ENCODE measurements at places on chromosomes 11 and 22. TPM values are rescaled to one million over a fixed set of nuclear protein-coding genes. Genes with fewer than 3 reads are reported as not detected.

Gene SCT
- total RNA-seq, result not detected

Gene OR2AG2
- under 0.01 TPM for total RNA-seq

Gene SPI1
- total RNA-seq, result not detected

Gene FOSL1
- 4.4 TPM for total RNA-seq

Gene EFCAB6
- total RNA-seq, result 2.1 TPM

Gene HPS5
- 43.1 TPM for total RNA-seq

Gene CALCA
- not detected for total RNA-seq

Gene DCDC1
- total RNA-seq, result 0.09 TPM

Gene APOL4
- 2.3 TPM for total RNA-seq

Gene PKDREJ
- total RNA-seq, result under 0.01 TPM

Gene CREB3L1
- 30.7 TPM for total RNA-seq

Gene PRR5
- total RNA-seq, result 13.6 TPM

Gene BIK
- total RNA-seq, result not detected

Gene NEFH
- total RNA-seq, result 0.09 TPM
